Left kidney (tissue), 8 donors: ENCODE measurements at places on chromosomes 12 and 14. TPM values are rescaled to one million over a fixed set of nuclear protein-coding genes. Genes with fewer than 3 reads are reported as not detected.

DNA sequence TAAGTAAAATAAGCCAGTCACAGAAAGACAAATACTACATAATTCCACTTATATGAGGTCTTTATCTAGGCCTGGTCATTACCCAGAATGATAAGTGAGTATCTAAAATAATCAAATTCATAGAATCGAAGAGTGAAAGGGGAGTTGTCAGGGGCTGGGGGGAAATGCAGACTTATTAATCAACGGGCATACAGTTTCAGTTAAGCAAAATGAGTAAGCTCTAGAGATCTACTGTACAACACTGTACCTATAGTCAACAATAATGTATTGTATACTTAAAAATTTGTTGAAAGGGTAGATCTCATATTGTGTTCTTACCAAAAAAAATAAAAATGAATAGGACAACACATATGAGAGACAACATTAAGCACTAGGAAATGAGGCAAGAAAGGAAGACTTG is 13.3 kb downstream of the BTBD7 start:
- no peak for DNase-seq

GRCh38 chr12:105030820-105031807 is 45.0 kb downstream of the NOPCHAP1 start:
- no peak for DNase-seq

DNA sequence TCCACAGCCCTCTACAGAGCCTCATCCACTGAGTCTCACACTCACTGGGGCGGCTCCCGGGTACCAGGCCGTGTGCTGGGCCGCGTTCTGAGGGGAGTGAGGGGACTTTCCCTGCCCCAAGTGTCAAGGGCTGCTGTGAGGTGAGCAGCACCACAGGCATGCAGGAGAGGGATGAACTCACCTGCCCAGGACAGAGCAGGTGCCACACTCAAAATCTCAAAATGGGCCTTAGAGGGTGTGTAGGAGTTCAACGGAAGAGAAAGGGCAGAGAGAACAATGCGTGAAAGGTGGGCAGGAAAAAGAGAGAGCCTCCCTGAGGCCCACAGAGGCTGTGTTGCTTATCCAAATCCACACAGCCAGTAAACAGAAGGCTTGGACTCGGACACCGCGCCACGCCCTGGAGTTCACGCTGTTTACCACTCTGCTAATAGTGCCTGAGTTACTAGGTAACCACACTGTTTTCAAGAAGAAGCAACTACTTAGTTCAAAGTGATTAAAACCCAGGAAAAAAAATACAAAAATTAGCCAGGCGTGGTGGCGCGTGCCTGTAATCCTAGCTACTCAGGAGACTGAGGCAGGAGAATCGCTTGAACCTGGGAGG is 32.7 kb downstream of the TSPAN11 start:
- DNase-seq = no peak

- DNase-seq = no peak
Measured at GRCh38 chr14:80055226-80055625, 156.1 kb downstream of the DIO2 start.

- DNase-seq = no peak
Measured at GRCh38 chr12:9221483-9221882, 13.3 kb upstream of the PZP start.

GRCh38 chr12:92785563-92785950 is 82.8 kb downstream of the PLEKHG7 start:
- no peak for DNase-seq

DNA sequence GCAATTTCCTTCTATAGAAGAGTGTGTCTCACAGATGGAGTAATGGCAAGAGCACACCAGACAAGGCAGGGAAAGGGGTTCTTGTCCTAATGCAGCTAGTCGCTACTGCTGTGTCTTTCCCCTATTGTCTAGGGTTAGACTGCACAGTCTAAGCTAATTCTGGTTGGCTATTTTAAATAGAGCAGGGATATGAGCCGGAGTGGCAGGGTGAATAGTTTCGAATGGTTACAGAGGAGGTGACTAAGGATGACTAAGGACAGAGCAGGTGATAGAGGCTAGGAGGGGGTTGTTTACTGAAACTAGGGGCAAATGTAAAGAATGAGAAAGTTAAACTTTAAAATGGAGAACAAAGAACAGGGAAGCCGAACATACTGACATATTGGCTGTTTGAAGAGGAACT is 25.6 kb upstream of the CPNE8 start:
- DNase-seq = no peak

DNA sequence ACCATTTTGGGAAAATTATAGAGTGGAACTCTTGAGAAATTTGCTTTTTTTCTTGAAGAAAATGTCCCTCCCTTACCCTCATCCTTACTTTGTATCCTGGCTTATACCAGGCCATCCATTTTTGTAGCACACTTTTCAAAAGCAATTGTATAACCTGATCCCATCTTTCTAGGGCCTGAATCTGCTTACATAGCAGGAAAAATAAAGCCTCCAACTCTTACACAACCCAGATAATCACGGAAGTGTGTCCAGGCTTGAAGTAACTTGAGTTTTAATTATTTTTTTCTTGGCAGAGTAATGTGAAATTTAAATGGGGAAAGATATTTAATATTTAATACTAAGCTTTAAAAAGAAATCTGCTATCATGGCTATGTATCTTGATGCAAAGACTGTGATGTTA is 23.0 kb downstream of the SERPINA3 start:
- no peak for DNase-seq

GRCh38 chr14:53048631-53049030 is 97.8 kb upstream of the FERMT2 start:
- no peak for DNase-seq

Gene ZNF26
- polyA plus RNA-seq = 17.7 TPM

Gene ASCL1
- polyA plus RNA-seq = 0.08 TPM

Gene CLEC4E
- 1.8 TPM for polyA plus RNA-seq

Gene GAS2L3
- polyA plus RNA-seq = 32.9 TPM

Gene PTPRB
- 17.9 TPM for polyA plus RNA-seq

Gene AKAP5
- 9.3 TPM for polyA plus RNA-seq

Gene EIF2B2
- polyA plus RNA-seq = 63.3 TPM

Gene GCH1
- polyA plus RNA-seq = 10.0 TPM

Gene FSCB
- polyA plus RNA-seq = not detected
